ENCODE measurements at places on chromosomes 1 and 21. TPM values are rescaled to one million over a fixed set of nuclear protein-coding genes. Genes with fewer than 3 reads are reported as not detected.

Gene FMO1
- total RNA-seq = not detected

Gene LMX1A
- not detected for total RNA-seq

DNA sequence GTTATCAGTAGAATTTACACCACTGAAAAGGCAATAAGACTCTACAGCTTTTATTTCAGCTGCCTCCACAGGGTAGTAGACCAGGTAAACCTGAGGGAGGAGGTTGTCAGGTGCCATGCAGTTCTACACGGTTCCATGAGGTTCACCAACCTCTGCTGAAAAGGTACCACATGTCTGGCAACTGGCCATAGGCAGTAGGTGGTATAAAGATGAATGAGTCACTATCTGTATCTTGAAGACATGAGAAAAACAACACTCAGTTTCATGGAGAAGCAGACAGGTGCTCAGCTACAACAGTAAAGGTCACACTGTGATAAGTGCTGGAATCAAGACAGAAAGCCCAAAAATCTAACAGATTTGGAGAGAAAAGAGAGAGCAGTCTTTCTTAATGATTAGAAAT, 145.4 kb downstream of the PTGER3 start:
- H3K4me3 ChIP-seq = no peak overlapping the region
- H3K36me3 ChIP-seq = no peaks in the 10 kb centered on the region
- no peak overlapping the region for H3K27ac ChIP-seq
- H3K4me1 ChIP-seq = no peaks in the 10 kb centered on the region
- no peak for DNase-seq

- no peak overlapping the region for H3K27ac ChIP-seq
- no peaks in the 10 kb centered on the region for H3K27me3 ChIP-seq
- no peak overlapping the region for H3K4me3 ChIP-seq
- no peak for DNase-seq
- peaks cover 10% of the 10 kb centered on the region for H3K4me1 ChIP-seq
These were observed 101.9 kb upstream of the DISP3 start for GRCh38 chr1:11377001-11377583.

DNA sequence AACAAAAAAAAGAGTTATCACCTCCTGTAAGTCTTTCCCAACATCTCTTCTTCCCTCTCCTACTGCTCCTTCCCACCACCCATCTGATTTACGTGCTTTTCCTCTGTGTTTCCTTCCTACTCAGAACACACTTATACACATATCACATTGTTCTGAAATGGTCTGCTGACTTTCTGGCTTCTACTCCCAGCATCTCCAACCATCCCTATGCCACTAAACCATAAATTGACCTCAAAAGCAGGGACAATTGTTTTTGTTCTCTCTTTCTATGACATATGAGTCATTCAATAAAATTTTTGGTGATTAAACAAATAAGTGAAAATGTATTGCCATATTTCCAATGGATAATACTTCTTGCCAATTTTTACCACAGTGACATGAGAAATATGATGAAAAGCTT, 8.2 kb downstream of the GOLPH3L start:
- H3K27ac ChIP-seq = no peak overlapping the region
- peaks cover 16% of the 10 kb centered on the region for H3K4me1 ChIP-seq
- no peaks in the 10 kb centered on the region for H3K27me3 ChIP-seq
- H3K36me3 ChIP-seq = peaks cover 5% of the 10 kb centered on the region
- H3K4me3 ChIP-seq = no peak overlapping the region
- DNase-seq = no peak

Gene FCRL5
- total RNA-seq = not detected

GRCh38 chr1:94106716-94107115, 14.2 kb downstream of the ABCA4 start:
- peaks cover 18% of the 10 kb centered on the region for H3K27me3 ChIP-seq
- H3K27ac ChIP-seq = no peak overlapping the region
- DNase-seq = no peak
- no peak overlapping the region for H3K4me3 ChIP-seq
- H3K4me1 ChIP-seq = no peaks in the 10 kb centered on the region
- no peaks in the 10 kb centered on the region for H3K36me3 ChIP-seq

- H3K4me3 ChIP-seq = peak overlapping the region; percentile 38
- DNase-seq = no peak
- no peak overlapping the region for H3K27ac ChIP-seq
- peaks cover 43% of the 10 kb centered on the region for H3K27me3 ChIP-seq
- no peaks in the 10 kb centered on the region for H3K36me3 ChIP-seq
These were observed 1.8 kb downstream of the CDC42BPA start for GRCh38 chr1:227316456-227316855.

Gene DPH2
- 27.7 TPM for total RNA-seq

Data from activated naive CD4-positive, alpha-beta T cell treated with anti-CD3 and anti-CD28 coated beads for 36 hours (primary cell).